ENCODE measurements at places on chromosomes 16 and 17.

DNA sequence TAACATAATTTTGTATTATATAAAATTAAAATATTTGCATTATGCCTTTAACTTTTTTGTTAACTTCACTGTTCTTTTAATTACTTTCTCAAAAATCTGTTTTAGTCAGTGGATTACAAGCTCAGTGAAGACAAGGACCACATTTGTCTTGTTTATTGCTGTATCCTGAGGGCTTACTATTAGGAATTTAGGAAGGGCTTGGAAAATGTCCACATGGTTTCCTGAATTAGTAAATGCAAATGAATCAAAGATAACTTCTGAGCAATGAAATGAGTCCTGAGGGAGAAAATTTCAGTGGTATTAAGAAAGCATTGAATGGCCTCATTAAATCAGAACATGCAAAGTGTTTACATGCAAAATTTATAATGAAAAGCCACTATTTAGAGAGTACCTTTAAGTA is 1293.2 kb upstream of the GOT2 start:
- no peak for DNase-seq

- DNase-seq, result no peak
Measured at GRCh38 chr16:57611706-57612105, 16.7 kb upstream of the ADGRG1 start.

DNA sequence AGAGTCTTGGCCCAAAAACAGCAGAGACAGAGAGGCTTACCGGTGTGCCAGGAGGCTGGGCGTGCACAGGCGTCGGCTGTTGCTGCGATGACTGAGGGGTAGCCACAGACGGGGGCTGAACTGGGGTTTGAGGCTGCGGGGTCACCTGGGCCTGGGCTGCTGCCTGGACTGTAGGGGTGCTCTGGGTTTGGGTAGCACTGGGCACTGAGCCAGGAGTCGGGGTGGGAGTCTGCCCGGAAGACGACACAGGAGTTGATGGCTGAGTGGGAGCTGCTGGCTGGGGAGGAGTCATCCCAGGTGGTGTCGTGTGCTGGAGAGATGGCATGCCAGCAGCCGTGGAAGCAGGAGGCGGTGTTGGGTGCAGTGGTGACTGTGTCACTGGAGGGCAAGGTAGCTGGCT is 53.2 kb upstream of the TRAP1 start:
- DNase-seq, result no peak

DNA sequence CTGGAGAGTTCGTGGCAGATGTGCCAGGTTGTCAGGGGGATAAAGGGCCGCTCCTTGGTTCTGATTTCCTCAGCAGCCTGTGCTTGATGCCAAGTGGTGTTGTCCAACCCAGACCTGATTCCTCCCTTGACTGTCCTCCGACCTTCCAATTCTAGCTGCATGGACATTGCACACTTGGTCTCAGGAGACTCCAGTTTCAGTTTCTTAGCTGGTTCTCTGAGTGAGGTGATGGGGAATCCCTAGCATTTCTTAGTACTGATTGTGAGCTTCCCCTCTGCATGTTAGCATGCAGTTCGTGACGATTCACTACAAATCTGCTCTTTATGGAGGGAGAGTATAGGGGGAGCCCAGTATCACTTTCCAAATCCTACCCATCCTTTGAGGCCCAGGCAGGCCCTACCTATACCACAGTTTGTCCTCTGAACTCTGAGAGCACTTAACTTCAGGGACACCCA is 12.4 kb upstream of the CCR7 start:
- DNase-seq, result peak; percentile 63

- no peak for DNase-seq
Measured at GRCh38 chr17:15404106-15405057, 63.0 kb upstream of the TEKT3 start.

DNA sequence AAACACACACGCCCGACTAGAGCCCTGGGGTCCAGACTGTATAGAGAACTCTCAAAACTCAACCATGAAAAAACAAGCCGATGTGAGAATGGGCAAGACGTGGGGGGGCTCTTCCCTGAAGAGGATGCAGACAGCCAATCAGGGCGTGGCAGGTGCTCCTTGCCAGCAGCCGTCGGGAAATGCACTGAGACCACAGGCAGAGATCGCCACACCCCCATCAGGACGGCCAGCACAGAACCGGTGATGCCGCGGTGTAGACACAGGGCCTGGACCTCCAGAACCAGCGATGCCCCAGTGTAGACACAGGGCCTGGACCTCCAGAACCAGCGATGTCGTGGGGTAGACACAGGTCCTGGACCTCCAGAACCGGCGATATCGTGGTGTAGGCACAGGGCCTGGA is 169.2 kb downstream of the LAT start:
- DNase-seq, result no peak

- no peak for DNase-seq
Measured at GRCh38 chr16:82756283-82756599, 129.5 kb downstream of the CDH13 start.

DNA sequence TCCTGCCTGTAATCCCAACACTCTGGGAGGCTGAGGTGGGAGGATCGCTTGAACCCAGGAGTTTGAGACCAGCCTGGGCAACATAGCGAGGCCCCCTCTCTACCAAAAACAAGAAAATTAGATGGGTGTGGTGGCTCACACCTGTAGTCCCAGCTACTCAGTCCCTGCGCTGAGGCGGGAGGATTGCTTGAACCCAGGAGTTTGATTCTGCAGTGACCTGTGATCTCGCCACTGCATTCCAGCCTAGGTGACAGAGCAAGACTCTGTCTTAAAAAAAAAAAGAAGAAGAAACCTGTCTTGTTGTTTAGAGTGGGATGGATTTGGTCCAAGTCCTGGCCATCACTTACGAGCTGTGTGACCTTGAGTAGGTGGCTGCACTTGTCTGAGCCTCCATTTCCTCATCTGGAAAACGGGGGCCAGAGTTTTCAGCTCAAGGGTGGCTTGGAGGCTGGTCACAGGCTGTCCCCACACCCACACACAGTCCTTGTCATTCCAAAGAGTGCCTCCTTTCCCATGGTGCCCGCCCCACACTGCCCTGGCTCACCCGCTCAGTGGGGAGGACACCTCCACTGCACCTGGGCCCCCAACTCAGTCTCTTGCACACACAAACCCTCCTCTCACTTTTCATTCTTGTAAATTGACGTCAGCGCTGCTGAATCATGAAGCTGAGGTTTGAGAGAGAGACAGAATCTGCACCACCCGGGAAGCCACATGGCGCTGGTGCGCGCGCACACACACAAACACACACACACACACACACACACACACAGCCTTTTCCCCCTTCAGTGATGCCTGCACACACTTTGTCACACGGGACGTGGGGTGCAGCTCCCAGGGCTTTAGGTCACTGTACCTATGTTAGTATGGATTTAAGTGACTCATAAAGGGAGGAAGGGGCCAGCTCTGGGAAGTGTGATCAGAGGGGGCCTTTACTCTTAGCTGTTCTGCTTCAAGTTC is 4.2 kb downstream of the SOCS1 start:
- DNase-seq, result peak; percentile 80
